ENCODE measurements at places on chromosomes 12 and 14. TPM values are rescaled to one million over a fixed set of nuclear protein-coding genes. Genes with fewer than 3 reads are reported as not detected.

DNA sequence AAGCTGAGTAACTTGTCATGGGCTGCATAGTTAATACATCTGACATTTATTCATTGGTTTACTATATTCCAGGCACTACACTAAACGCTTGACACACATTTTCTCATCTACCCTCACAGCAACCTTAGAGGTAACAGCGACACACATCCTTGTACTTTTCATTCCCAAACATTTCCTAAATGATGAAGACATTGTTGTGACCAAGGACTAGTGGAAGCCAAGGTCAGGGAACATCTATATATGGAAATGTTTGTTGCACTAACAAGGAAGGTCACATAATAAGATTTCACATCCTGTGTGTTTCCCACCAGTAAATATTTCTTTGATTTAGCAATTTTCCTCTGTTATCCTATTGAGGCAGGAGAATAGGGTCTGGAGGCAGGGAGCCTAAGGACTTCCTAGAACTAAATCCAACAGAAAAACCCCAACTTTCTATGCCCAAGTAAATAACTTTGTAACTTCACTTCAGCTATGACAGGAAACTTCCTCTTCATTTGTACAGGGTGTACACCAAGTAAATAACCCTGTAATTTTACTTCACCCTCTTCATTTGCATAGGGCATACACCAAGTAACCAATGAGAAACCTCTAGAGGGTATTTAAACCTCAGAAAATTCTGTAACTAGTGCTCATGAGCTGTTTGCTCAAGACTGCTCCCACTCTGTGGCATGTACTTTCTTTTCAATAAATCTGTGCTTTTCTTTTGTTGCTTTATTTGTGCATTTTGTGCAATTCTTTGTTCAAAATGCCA lies 48.4 kb downstream of the ZNF641 start:
- no peak for DNase-seq

DNA sequence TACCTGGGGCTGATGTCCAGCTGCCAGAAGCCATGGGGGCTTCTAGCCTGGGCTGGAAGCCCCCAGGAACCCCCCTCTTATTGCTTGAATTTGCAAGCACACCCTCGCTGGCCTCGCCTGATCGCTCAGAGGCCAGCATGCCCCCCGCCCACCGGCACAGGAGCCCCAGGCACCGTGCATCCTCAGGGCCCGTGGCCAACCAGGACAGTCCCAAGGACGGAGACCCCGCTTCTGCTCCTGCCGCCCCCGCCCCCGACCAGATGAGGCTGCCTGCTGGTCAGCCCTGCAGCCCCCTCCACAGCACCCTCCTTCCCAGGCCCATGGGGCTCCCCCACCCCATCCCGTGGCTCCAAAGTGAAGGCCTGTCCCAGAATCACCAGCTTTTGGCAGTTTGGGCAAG lies 21.2 kb downstream of the RAB35 start:
- DNase-seq = no peak

DNA sequence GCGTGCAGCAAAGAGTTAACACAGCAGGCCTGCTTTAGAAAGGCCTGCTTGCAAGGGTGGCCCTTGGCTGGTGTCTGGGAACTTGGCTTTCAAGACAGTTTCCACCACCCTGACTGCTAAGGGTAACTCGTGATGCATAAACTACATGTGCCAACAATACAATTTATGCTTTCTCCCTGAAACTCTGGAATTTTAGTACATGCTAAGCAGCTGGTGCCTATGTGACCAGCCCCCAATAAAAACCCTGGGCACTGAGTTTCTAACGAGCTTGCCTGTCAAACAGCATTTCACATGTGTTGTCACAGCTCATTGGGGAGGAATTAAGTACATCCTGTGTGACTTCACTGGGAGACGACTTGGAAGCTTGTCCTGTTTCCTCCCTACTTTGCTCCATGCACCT lies 133.1 kb downstream of the SLC5A8 start:
- DNase-seq = no peak

DPPA3 gene
- not detected for total RNA-seq

KRT77 gene
- total RNA-seq = not detected

GRCh38 chr14:75439989-75440388 lies 12.2 kb downstream of the JDP2 start:
- no peak for DNase-seq

GRCh38 chr12:25130741-25131188 lies 64.2 kb downstream of the DNAI7 start:
- DNase-seq = peak; percentile 61

CLSTN3 gene
- total RNA-seq = 42.0 TPM

DNA sequence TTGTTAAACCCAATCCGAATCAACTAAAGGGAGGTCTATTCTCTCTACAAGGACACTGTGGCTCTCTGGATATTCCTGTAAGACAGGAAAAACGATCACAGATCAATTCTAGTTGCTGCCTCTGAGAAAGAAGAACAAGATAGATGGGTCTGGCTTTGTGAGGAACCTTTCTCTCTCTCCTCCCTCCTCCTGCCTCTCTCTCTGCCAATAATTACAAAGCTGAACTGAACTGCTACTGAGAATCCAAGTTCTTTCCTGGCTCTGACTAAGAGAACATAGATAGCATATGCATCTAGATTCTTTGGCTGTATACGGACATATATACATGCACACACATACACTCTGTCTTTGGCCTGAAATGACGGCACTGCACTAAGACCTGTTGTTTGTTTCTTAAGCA lies 27.6 kb downstream of the ETV6 start:
- DNase-seq = no peak

- no peak for DNase-seq
Measured at GRCh38 chr12:92029902-92030586, 115.6 kb downstream of the BTG1 start.

NDUFB1 gene
- total RNA-seq = 208 TPM

DNA sequence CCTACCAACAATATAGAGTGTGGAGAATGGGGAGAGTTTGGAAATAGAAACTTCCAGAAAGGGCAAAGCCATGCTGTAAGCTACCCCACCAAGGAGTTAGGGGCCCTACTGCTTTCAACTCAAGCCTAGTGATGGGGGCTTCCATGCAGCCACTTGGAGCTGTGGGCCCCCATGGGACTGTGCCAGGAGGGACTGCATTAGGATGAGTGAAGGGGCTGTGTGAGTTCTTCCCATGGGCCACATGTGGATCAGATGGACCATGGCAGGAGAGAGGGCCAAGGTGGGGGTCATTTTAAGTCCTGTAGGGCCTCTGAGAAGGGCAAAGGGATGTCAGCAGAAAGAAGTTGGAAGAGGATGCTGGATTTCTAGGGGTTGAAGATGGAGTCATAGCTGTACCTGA lies 23.1 kb upstream of the CIPC start:
- DNase-seq = no peak

DNA sequence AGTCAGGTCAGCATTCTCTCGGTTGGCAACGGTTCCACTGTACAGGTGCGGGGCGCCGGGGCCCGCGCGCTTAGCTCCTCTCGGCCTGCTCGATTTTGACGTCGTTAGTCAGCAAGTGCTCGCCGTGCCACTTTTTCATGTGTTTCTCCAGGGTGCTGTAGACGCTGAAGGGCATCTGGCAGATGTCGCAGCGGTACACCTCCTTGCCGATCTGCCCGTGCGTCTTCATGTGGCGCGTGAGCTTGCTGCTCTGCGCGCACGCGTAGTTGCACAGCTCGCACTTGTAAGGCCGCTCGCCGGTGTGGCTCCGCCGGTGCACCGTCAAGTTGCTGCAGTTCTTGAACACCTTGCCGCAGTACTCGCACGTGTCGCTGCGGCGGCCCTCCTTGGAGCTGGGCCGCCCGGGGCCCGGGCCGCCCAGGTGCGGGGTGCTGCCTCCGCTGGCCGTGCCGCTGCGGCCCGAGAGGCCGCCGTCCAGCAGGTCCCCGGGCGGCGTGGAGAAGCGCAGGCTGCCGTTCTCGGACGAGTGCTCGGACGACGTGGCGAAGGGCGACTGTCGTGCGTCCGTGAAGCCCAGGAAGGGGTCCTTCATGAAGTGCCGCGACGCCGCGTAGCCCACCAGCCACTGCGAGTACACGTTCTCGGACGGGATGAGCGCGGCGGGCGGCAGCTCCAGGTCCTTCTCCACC lies 97.8 kb downstream of the BCL11B start:
- no peak for DNase-seq

DNA sequence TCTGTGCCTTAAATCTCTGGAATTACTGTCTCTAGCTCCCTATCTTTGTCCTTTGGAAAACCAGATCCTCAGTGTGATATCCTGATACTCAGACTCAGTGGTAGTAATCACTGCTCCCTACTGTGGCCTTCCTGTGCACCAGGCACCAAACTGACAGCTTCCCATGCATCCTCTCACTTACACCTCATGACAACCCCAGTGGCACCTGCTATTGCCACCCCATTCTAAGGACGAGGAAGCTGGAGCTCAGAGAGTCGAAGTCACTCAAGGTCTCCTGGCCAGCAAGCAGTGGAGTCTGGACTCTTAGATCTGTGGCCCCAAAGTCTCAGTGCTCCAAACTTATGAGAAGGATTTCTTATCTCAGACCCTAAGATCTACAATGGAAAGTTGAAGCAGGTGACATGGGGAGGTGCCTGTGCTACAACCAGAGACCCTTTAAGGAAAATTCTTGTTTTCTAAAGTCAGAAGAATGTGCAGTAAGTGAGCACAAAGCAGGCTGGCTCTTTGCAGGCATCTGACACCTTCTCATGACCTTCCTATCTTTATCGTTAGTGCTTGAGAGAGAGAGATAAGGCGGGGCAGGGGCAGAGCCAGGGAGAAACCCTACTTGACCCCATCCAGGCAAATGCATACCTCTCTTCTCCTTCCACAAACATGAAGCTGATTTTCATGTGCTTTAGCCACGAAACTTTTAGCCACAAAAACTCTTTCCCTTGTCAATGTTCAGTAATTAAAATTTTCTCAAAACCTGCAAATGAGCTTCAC lies 47.1 kb downstream of the CCDC60 start:
- no peak for DNase-seq

DNA sequence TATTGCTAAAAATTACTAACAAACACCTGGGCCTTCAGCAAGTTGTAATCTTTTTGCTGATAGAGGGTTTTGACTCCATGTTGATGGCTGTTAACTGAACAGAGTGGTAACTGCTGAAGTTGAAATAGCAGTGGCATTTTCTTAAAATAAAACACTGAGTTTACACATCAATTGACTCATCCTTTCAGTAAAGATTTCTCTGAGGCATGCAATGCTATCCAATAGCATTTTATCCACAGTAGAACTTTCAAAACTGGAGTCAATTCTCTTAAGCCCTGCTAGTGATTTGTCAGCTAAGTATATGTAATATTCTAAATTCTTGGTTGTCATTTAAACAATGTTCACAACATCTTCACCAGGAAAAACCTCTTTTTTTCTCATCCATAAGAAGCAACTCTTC lies 59.5 kb downstream of the CMAS start:
- no peak for DNase-seq

KRT7 gene
- total RNA-seq = 19.2 TPM

COA8 gene
- 26.5 TPM for total RNA-seq

- DNase-seq = no peak
Measured at GRCh38 chr14:74550071-74550470, 56.5 kb downstream of the ISCA2 start.

- no peak for DNase-seq
Measured at GRCh38 chr12:124814741-124815613, 48.7 kb downstream of the SCARB1 start.

- no peak for DNase-seq
Measured at GRCh38 chr12:94266796-94267536, 118.6 kb downstream of the PLXNC1 start.

- peak; percentile 63 for DNase-seq
Measured at GRCh38 chr12:110741341-110742095, 1.2 kb downstream of the PPP1CC start.

GRCh38 chr12:7021956-7022355 lies 3.7 kb upstream of the LPCAT3 start:
- no peak for DNase-seq

- no peak for DNase-seq
Measured at GRCh38 chr14:101407328-101407727, 154.0 kb upstream of the DIO3 start.

HOXC11 gene
- total RNA-seq = not detected

DNA sequence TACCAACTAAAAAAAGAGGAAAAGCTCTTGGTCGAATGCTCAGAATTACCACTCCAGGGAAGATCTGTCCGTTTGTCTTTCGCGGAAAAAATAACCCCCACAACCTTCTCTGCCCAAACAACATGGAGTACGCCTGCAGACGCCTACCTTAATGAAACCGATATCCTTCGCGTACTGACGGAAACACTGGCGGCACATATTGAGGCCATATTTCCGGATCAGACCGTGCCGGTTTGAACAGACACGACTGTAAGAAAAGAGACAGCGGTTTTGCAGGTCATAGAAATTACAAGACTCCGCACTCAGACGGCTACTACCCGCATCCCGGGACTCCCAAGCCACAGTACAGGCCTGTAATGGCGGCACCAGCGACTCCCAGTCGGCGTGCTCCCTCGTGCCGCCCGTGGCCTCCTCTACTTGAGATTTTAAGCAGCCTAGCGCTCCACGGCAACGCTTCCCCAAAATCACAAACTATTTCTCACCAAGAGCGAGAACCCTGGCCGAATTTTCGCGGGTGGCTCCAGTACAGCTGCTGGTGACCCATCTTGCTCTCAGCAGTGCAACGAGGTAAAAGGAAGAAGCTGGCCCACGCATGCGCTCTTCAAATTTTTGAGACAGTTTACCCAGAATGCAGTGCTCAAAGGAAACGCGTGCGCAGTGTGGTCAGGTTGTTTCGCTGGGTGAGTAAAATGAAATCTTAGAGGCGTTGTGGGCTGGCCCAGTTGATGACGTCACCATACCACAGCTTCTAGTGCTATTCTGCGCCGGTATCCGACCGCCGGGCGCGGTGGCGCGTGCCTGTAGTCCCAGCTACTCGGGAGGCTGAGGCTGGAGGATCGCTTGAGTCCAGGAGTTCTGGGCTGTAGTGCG lies at the start of gene RPS29:
RPS29 (minus strand) TSS at position 578 of the 870 bp plus-strand sequence; CDS start at position 544, 34 bp downstream.
- DNase-seq = peak; percentile 100

GRCh38 chr12:49462083-49462744 lies 76.6 kb upstream of the KCNH3 start:
- DNase-seq = no peak

- DNase-seq = no peak
Measured at GRCh38 chr12:116166306-116166705, 111.2 kb downstream of the MED13L start.

- no peak for DNase-seq
Measured at GRCh38 chr12:5184186-5184585, 140.5 kb downstream of the KCNA5 start.

- DNase-seq = peak; percentile 37
Measured at GRCh38 chr14:20350860-20351259, 7.4 kb downstream of the PARP2 start.

GRCh38 chr12:19572920-19573558 lies 133.7 kb downstream of the AEBP2 start:
- DNase-seq = peak; percentile 88

- DNase-seq = no peak
Measured at GRCh38 chr14:36514278-36515104, 5.5 kb downstream of the NKX2-1 start.

ERP27 gene
- total RNA-seq = not detected

Data from dermis blood vessel endothelial cell (primary cell).